NCI-H2029 treated with DMSO at 0.1 percent for 48 hours (cell line): ENCODE measurements at places on chromosomes 6 and 20.
A peak's percentile ranks its signal among the peaks of the same experiment; 100 is the strongest.

GRCh38 chr20:22241609-22242008, 342.8 kb downstream of the FOXA2 start:
- no peak for DNase-seq

GRCh38 chr6:34324738-34325444, 67.6 kb downstream of the NUDT3 start:
- DNase-seq: peak; percentile 90

GRCh38 chr6:1153696-1154245, 158.1 kb upstream of the FOXQ1 start:
- DNase-seq: no peak

DNA sequence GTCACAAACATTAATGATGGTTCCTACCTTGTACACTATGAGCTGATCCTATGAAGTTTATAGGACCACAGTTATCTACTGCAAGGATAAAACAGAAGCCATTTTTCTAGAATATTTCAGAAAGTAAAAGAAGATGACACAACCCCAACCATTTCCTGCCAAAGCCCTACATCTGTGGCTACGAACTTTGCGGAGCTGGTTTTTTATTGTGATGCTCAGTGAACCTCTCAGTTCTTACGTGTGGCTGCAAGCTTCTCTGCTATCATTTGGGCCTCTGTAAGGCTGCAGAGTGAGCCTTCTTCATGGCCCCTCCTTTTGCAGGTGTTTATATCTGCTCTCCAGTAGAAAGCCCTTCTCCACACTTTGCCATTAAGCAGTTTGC, 17.8 kb upstream of the TAGAP start:
- DNase-seq: no peak

GRCh38 chr6:166019214-166019613, 148.4 kb downstream of the TBXT start:
- DNase-seq: no peak

GRCh38 chr20:63782051-63782471, 42.5 kb downstream of the SLC2A4RG start:
- DNase-seq: no peak

DNA sequence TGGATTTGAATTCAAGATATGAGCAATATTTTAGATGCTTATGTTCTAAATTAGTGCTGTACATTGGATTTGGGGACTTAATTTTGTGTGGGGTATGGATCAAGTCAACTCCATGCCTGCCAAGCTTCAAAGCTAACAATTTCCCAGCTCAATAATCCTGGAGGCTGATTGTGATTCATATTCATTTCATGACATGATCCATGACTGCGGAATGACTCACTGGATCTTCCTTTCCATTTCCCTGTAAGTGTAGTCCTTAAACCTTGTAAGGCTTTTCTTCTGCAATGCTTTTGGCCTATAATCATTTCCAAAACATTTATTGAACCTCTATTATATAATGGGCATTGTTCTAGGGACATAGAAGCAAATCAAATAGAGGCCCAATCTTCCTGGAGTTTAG, 44.7 kb upstream of the CCN2 start:
- no peak for DNase-seq

- no peak for DNase-seq
These were observed 98.9 kb downstream of the PSMG4 start for GRCh38 chr6:3357678-3358077.

DNA sequence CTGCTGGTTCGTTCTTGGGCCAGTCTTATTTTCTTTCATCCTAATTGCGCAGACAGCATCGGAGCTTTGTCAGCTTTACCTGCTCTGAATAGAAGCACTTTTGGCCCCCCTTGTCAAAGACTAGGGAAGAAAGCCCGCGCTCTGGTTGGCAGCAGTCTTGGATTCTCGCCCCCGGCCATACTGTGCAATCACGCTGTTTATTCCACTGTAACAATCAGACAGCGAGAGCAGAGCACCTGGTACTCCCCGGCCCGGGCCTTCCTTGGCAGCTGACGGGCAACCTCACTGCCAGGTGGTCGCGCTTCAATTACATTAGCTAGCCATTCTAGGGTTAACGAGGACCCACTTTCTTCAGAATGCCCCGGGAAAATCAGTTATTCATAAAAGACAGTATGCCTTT, 72.6 kb downstream of the INSM1 start:
- DNase-seq: peak; percentile 42

DNA sequence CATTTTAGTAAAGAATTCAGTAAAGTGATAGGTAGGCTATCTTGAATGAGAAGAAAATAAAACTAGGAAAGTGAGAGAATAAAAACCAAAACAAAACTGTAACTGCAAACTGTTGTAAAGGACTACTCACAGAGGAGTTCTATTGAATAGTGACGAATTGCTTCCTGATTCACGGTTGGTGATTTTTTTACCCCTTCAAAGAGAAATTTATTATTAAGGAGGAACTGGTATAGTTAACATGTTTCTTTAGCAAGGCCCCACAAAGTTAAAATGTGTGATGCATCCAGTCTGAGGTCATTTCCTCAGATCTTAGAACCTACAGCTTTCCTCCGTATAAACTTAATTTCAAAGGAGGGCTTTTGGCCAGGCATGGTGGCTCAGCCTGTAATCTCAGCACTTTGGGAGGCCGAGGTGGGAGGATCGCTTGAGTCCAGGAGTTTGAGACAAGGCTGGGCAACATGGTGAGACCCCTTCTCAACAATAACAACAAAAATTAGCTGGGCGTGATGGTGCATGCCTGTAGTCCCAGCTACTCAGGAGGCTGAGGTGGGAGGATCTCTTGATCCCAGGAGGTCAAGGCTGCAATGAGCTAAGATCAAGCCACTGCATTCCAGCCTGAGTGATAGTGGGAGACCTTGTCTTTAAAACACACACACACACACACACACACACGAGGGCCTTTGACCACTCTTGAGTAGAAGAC, 8.3 kb downstream of the PRDM1 start:
- DNase-seq: no peak

DNA sequence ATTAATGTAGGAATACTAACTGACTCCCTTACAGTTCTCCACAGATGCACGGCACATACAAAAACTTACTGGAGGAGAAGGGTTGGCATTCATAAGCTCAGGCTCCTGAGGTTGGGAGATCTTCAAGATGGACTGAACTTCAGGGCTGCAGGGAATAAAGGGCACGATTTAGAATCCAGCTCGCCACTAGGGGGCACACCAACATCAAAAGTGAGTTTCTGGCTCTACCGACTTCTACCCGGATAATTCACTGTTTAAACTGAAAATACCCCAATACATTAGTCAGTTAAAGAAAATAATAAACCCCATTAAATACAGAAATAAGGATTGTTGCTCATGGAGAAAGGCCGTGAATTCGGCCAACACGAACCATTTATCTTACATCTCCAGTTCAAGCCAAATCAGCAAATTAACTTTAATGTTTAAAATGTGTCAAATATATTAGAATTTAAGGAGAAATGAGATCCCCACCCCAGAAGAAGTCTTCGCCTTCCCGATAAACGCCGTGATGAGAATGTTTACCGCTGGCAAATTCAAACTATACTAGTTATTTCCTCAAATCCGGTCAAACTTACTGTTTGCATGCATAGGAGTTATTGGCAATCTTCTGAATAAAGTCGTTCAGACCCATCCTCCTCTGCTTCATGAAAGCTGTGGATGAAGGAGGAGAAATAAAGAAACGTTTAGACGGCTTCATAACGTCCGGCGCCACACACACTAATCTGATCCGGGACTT, 121.7 kb upstream of the SLC2A12 start:
- peak; percentile 31 for DNase-seq
